ENCODE measurements at places on chromosomes 11 and 22.
A peak's percentile ranks its signal among the peaks of the same experiment; 100 is the strongest.

- no peak for DNase-seq
Observed at GRCh38 chr11:64687643-64688533, 35.1 kb downstream of the NRXN2 start.

GRCh38 chr11:83816572-83817187 lies 530.5 kb upstream of the CCDC90B start:
- peak; percentile 19 for DNase-seq

DNA sequence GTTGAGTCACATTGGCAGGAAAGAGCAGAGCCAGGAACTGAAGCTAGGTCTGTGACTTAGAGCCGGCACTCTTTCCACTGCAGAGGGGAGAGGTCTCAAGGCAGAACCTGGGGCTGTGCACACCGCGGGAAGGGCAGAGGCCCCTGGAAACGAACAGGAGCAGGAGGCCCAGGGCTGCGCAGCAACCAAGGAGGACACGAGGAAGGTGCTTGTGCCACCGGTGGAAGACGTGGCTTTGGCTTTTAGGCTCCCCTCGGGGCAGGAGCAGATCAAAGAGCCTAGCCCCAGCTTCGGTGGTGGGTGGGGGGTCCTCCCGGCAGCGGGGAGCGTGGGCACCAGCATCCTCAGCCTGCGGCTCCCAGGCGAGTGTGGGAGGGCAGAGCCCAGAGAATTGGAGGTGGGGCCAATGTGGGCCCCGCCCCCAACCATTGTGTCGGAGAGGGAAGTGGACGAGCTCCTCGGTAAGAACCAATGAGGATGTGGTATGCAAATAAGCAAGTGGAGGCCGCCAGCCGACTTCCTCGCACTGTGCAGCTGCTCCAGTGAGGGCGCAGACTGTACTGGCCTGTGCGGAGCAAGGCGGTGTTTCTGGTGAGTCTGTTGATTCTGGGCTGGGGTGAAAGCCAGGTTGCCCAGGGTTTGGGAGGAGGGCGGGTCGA lies at the start of gene CCDC116:
TSS of gene CCDC116 (plus strand) at position 524 of the 659 bp plus-strand sequence. CDS start 422 bp downstream, outside the sequence.
- DNase-seq, result no peak

DNA sequence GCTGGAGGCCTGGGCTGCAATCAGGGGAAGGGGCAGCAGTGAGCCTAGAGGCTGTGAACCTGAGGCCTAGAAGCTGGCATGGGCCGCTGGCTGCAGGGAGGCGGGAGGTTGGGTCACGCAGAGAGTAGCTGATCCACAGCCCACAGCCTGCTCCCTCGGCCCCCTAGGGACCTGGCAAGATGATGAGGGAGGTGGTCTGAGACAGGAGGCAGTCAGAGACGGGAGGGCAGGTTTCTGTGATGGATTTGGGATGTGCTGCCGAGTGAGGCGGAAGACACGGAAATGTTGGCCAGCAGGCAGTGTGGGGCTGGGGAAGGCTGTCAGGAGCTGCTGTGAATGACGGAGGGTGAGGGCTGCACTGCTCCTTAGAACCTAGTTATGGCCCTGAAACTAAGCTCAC lies 22.7 kb downstream of the LRFN4 start:
- no peak for DNase-seq

DNA sequence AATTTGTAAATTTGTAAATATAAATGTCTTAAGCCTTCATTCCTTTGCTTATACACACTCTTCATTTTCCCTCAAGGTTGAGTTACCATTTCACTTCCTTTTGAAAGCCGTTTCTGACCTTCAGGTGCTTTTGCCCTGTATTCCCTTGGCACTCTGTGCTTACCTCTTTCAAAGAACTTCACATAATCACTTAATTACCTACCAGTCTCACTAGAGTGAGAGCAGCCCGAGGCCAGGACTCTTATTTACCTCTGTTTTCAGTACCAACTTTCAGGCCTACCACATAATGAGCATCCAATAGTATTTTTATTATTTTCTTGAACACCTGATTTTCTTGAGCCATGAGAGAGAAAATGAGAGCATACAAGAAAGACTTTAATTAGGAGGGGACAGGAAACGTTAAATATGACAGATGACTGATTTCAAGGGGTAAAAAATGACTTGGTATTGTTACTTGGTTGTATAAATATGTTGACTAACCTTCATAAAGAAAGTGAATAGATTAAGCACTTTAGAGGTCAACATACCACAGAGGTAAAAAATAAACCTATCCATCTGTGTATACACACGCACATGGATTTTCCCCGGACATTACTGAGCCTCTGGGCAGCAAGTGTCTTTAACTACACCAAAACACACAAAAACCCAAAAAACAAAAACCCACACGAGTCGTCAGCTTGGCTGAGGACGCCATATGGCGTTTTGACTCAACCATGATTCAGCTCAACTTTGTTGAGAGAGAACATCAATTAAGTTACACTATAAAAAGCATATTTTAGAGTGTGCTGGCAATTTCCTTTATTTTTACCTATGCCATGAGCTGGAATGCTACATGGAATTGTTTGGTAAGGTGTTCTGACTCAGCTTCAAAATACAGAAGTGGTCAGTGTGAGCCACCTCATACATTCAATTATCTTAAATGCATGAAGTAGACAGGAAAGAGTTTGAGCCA lies 7.6 kb downstream of the ATXN10 start:
- DNase-seq, result no peak

- no peak for DNase-seq
Observed at GRCh38 chr11:72368339-72368738, 66.0 kb downstream of the CLPB start.

DNA sequence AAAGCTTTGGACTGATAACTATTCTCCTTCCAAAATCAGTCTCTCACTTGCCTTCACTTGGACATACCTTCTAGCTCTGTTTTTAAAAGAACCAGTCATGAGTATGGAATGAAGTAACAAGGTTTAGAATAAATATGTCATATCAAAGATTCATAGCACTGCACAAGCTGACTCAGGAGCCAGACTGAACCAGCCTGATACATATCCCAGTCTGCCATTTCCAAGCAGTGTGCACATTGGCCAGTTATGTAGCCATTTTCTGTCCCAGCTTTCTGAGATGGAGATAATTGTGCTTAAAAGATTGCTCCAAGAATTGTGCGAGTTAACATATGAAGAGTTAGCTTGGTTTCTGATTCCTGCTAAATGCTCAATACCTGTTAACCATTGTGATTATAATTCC lies 311.3 kb downstream of the C11orf87 start:
- DNase-seq, result no peak

GRCh38 chr11:66976028-66976467 lies 944 bp downstream of the C11orf86 start:
- no peak for DNase-seq

DNA sequence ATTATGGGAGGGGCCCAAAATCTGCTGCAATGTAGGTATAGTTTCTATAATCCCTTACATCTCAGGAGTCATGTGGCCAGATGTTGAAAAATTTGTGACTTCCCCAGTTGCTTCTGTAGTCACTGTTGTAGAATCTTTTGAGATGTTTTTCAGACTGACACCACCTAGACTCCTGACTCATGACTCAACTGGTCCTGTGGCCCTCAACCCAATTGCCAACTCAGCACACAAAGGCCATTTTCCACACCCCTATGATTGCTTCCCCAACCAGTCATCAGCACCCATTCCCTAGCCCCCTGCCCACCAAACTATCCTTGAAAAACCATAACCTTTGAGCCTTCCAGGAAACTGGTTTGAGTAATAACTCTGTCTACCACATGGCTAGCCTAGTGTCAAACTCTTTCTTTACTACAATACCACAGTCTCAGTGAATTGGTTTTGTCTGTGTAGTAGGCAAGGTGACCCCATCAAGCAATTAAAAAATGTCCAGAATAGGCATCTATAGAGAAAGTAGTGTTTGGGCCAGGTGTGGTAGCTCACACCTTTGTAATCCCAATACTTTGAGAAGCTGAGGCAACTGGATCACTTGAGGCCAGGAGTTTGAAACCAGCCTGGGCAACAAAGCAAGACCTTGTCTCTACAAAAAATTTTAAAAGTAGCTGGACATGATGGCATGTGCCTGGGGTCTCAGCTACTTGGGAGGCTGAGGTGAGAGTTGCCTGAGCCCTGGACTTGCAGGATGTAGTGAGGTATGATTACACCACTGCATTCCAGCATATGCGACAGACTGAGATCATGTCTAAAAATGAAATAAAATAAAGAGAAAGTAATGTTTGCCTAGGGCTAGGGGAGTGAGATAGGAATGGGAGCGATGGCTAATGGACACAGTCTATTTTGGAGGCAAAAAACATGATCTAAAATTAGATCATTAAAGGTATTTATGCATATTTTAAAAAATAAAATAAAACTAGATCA lies 24.1 kb upstream of the FEZ1 start:
- DNase-seq, result no peak

DNA sequence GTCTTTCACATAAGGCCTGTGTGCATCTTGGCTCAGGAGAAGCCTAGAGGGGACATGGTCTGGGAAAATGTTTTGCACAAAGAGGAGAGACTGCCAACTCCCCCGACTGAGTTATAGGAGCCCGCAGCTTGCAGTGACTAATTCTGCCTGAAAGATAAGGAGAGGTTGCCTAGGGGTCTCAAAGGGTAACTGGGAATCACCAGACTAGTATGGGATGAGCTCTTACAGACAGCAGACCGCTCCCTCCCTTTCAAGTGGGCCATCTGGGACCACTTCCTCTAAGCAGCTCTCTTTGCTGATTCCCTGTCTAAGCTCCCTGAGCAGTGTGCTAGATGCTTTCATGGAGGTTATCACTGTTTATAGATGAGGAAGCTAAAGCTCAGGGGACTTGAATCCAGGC lies 105.1 kb downstream of the TENM4 start:
- DNase-seq, result no peak

GRCh38 chr22:38205261-38206128 lies 3.7 kb downstream of the MAFF start:
- no peak for DNase-seq

DNA sequence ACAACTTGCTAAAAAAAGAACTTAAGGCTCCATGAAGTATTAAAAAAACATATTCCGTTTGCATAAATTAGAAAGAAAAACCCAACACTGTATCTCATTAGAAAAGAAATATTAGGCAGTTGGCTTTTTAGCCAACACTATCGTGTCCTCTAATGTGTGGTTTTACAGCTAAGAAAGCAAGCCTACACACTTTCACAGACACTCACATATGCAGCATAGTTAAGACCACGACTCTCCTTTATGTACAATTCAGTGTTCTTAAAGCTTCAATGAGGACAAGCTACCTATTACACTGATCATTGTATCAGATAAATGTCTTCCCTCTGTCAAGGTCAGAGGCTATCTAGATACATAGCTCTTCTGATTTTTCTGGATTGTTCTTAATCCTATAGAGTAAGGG lies 80.1 kb downstream of the PICALM start:
- DNase-seq, result no peak

DNA sequence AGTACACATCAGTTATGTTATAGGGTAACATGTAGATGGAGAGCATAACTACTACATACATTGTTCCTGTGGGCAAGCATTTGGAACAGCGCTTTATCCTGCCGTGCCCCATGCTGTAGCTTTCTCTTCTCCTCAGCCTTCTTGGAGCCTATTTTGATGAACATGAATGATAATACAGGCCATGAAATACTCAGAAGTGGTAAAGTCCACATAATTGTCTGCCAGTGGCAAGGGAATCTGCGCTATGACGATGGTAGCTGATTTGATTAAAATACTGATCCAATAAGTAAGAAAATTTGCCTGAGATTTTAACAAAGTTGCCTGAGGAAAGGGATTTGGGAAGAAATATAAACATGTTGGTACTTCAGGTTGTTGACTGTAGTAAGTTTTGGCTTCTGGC lies 23.3 kb downstream of the ALKBH3 start:
- DNase-seq, result no peak
